ENCODE measurements at places on chromosomes 12 and 14. TPM values are rescaled to one million over a fixed set of nuclear protein-coding genes. Genes with fewer than 3 reads are reported as not detected.

Gene PPP1R1A
- 0.33 TPM for total RNA-seq

Gene OTOGL
- total RNA-seq: not detected

Gene CLEC2B
- 1.6 TPM for total RNA-seq

Gene GZMB
- not detected for total RNA-seq

Gene HNF1A
- total RNA-seq: 4.0 TPM

Gene NFE2
- 0.10 TPM for total RNA-seq

Gene GLT8D2
- 0.20 TPM for total RNA-seq

Gene PLEKHA5
- total RNA-seq: 5.3 TPM

Gene HOXC12
- total RNA-seq: not detected

Gene SUSD6
- 6.9 TPM for total RNA-seq

Gene AQP6
- not detected for total RNA-seq

Gene RNASE2
- total RNA-seq: not detected

Gene PRICKLE1
- 0.64 TPM for total RNA-seq

Gene ITGB7
- 0.58 TPM for total RNA-seq

Gene P3H3
- total RNA-seq: 29.0 TPM

Gene VWF
- total RNA-seq: 0.07 TPM

Gene VSIG10
- total RNA-seq: 17.4 TPM

Gene C14orf180
- not detected for total RNA-seq

All from A549 treated with Hydrocortisone at 1 μM for 4 hours (cell line).